ENCODE measurements at places on chromosomes 1 and 21.
A peak's percentile ranks its signal among the peaks of the same experiment; 100 is the strongest.

- peak; percentile 96 for DNase-seq
Measured at GRCh38 chr1:32703479-32704291, 1.1 kb upstream of the SYNC start.

DNA sequence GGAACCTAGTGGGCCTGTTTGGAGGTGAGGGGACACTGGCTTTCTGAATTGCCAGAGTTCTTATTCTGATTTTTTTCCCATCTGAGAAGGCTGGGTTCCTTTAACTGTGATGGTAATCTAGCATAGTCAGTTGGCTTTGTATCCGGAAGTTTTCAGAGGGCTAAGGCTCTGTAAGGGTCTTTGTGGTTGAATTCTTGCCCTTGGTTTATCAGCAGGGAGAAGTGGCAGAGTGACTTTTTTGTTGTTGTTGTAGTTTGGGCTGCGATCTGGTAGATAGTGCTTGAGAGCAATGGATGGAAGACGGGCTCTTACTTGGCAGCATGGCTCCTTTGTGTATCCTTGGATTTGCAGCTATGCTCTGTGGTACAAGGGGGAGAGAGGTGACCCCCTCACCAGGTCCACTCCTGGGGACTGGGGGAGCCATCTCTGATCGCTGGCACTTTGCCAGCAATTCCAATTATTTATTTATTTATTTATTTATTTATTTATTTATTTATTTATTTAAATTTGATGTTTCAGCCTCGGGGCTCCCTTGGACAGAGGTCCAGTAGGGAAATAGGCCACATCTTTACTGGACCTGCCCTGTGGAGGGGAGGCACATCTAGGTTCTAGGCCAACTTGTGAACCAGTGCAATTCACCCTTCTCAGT is 18.5 kb downstream of the TCP10L start:
- DNase-seq, result no peak

GRCh38 chr1:47678464-47678980 is 240.7 kb downstream of the FOXD2 start:
- no peak for DNase-seq

- peak; percentile 73 for DNase-seq
Measured at GRCh38 chr21:38159355-38159754, 97.4 kb upstream of the KCNJ15 start.

GRCh38 chr1:29171089-29171488 is 10.6 kb downstream of the SRSF4 start:
- peak; percentile 8 for DNase-seq

DNA sequence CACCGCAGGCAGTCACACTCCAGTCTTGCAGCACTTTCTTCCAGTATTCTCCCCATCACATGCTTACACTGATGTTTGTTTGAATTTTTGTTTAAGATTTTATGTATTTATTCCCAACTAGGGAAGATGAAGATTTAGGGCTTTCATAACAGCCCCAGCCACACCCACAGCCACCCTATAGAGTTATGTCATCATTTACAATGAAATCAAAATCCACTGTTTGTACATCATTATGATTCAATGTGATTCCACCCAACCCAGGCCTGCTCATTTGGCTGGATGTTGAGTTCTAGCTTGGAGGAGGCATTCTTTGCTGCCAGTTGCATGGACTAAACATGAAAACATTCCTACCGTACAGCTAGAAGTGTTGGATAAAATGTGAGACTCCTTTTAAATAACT is 35.8 kb downstream of the RIPK4 start:
- DNase-seq, result no peak

GRCh38 chr21:26194326-26194725 is 23.8 kb upstream of the APP start:
- no peak for DNase-seq

GRCh38 chr1:47758341-47759250 is 238.6 kb downstream of the TRABD2B start:
- DNase-seq, result peak; percentile 46

DNA sequence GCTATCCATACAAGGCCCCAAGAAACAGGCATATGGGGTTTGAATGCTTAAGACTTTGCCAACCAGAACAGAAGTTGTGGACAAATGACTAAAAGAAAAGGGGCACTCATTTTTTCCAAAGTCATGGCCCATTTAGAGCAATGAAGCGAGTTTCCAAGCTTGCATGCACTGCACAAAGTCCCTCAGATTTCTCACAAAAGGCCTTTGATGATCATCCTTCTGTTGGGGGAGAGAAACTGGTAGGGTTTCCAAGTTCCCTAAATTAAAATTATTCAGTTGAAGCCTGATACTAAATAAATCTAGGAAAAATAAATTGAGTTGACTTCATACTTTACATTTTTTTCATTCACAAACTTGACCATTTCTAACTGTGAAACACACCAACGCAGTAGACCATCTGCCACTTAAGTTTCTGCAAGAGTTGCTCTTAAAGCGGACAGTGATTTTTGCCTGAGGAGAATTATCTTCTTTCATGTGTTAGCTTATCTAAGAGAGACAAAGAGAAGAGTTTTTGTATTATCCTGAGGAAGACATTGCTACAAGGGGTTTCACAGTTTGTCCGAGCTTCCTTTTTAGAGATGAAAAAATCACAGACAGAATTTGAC is 139.2 kb downstream of the SEC16B start:
- DNase-seq, result no peak

- peak; percentile 74 for DNase-seq
Measured at GRCh38 chr1:91851130-91852010, 34.6 kb downstream of the TGFBR3 start.
